ENCODE measurements at places on chromosomes 12 and 14.
A peak's percentile ranks its signal among the peaks of the same experiment; 100 is the strongest.

- DNase-seq, result no peak
These were observed 17.5 kb downstream of the STON2 start for GRCh38 chr14:81382517-81383225.

- DNase-seq, result peak; percentile 41
These were observed 187.4 kb upstream of the SLC16A7 start for GRCh38 chr12:59408431-59408830.

DNA sequence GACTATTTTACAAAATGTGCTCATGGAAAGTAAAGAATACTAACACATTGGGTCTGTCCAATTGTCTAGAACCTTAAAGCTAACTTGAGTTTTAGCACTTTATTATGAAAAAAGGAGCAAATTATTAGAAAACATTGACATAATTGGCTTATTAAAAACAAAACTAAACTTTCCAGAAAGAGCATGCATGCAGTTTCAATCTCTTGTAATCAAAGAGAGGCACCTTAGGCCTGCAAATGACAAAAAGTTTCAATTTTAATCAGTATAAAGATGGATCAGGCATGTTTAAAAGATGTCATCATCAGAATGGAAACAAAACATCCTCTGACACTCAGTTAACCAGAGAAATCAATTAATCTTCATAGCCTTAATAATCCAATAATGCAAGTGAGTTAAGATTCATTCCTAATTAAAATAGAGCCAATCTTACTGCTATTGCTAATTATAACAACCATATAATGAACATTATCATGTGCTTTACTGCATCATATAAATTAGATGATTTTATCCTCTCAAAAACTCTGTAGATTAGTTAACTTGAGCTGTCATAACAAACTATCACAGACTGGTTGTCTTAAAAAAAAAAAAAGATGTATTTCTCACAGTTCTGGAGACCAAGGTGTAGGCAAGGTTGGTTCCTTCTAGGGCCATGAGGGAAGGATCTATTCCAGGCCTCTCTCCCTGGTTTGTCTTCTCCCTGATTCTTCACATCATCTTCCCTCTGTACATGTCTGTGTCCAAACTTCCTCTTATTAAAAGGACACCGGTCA lies 131.4 kb downstream of the RPAP3 start:
- DNase-seq, result no peak

- peak; percentile 17 for DNase-seq
These were observed 9.1 kb downstream of the BORCS5 start for GRCh38 chr12:12365931-12366431.

- DNase-seq, result peak; percentile 90
These were observed 150.5 kb upstream of the KRR1 start for GRCh38 chr12:75661908-75662307.

GRCh38 chr12:98741196-98741555 lies 96.1 kb downstream of the APAF1 start:
- no peak for DNase-seq

Measured in fibroblast of skin of scalp (primary cell).